ENCODE measurements at places on chromosomes 4 and X.

GRCh38 chrX:150364347-150365050, 1.4 kb downstream of the MAMLD1 start:
- no peak for DNase-seq

DNA sequence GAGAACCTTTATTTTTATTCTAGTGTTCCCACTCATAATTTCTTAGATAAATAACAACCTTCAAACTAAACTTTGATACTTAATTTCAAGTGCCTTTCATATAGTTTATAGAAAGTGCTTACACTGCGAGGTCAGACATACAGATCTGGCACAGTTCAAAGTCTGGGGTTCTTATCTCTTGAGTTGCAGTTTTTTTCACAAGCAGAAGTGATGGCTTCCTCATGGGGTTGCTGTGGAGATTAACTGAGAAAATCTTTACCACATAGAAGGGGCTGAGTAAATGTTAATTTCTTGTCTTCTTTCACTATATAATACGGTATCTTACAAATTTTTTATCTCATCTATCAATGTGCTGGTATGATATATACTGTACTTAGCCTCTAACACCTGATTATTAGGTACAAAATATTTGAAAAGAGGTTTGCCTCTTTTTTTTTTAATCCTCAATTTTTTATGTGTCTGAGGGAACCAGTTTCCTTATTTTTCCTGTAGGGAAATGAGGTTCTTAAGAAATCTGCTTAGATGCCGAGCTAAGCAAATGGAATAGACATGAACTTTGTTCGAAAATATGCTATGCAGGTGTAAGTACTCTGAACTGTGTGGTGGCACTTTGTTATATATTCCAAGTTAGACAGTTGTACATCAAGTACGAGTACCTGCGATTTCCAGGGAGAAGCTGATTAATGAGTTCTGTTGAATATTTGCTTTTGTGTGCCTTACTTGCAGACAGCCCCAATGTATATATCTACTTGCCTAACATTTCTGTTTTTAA, 3.3 kb downstream of the ING2 start:
- no peak for DNase-seq

DNA sequence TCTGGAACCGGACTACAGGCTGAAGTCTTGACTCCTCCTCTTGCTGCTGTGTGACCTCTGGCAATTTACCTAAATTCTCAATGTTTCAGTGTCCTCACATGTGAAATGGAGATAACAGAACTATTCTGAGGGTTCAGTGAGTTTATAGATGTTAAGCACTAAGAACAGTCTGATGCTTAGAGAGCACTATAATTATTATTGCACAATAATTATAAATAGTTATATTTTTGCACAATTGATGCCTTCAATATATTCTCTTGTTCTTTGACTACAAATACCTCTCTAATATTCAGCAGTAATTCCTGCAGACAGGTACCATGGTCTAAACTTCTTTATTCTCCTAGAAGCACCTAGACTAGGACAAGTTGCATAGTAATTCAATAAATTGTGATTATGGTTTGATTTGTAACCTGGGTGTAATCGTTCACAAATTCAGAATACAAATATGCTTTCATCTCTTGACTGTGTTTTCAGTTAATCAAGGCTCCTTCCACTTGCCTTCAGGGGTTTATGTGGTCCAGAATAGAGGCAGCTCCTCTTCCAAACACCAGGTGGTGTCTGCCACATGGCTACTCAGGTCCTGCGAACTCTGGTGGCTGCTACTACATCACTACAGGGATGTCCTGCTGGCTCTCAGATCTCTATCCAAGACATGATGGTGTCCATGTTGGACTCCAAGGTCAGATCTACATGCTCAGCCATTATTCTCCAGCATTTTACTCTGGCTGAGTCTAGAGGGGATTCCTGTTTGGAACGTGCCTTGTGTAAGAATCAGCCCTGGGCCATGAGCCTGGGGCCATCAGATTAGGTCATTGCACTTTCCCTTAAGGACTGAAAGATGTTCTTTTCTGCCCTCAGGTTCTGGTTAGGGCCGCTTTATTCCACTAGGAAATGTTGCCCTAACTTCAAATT, 103.4 kb downstream of the QRFPR start:
- no peak for DNase-seq

DNA sequence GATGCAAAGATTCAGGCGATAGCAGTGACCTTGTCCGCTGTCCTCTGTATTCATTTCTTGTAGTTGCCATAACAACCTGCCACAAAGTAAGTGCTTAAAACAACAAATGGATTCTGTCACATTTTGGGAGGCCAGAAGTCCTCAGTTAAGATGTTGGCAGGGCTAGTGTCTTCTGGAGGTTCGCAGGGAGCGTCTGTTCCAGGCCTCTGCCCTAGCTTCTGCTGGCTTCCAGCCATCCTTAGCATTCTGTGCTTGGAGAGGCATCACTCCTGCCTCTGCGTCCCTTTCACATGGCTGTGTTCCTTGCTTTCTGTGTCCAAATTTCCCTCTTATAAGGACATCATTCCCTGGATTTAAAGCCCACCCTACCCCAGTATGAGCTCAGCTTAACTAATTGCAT, 31.5 kb upstream of the ZNF185 start:
- no peak for DNase-seq

DNA sequence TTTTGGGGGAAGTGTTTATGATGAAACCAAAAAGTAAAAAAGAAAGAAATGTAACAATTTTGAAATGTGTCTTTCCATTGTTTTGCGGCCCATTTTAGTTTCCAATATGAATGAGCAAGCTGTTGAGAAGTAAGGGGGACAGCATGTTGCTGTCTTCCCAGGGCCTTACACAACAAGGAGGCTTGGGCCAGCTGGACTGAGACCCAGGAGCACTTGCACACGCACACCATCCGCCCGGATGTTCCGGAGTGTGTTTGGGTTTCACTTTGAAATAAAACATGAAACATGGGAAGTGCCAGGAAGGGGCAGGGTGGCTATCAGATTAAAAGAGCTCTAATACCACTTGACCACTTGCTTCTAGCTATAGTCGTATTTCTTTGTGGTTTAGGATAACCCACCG, 144.4 kb downstream of the NHS start:
- DNase-seq, result no peak

DNA sequence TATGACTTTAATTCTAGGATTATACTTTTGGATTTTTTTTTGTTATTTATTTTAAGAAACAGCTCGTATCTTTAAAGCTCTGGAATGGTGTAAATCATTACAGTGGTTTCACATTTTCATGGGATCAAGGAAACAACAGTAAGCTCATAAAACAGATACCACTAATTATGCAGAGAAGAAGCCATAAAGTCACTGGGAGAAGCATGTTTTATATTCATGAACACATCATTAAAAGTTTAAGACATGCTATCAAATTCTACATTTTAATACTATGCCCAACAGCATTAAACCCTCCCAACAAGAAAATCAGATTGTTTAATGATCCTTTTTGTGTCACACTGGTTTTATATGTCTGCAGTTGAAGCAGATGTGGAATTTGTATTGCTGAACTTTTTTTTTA, 149.9 kb downstream of the FBXO8 start:
- no peak for DNase-seq

GRCh38 chrX:12304261-12304660, 166.0 kb downstream of the FRMPD4 start:
- no peak for DNase-seq

DNA sequence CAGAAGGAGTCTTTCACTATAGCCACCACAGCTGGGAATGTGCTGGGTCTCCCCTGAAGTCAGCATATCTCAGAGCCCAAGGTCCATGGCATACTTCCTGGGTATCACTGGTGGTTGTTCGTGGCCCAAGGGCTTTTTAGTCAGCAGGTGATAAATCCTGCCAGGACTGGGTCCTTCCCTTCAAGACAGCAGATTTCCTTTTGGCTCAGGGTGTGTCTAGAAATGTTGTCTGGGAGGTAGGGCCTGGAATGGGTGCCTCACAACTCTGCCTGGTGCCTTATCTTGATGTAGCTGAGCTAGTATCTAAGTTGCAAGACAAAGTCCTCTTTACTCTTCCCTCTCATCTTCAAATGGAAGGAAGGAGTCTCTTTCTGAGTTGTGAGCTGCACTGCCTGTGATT, 102.4 kb upstream of the TMLHE start:
- DNase-seq, result no peak

GRCh38 chr4:182770996-182771514, 146.1 kb downstream of the DCTD start:
- DNase-seq, result no peak

DNA sequence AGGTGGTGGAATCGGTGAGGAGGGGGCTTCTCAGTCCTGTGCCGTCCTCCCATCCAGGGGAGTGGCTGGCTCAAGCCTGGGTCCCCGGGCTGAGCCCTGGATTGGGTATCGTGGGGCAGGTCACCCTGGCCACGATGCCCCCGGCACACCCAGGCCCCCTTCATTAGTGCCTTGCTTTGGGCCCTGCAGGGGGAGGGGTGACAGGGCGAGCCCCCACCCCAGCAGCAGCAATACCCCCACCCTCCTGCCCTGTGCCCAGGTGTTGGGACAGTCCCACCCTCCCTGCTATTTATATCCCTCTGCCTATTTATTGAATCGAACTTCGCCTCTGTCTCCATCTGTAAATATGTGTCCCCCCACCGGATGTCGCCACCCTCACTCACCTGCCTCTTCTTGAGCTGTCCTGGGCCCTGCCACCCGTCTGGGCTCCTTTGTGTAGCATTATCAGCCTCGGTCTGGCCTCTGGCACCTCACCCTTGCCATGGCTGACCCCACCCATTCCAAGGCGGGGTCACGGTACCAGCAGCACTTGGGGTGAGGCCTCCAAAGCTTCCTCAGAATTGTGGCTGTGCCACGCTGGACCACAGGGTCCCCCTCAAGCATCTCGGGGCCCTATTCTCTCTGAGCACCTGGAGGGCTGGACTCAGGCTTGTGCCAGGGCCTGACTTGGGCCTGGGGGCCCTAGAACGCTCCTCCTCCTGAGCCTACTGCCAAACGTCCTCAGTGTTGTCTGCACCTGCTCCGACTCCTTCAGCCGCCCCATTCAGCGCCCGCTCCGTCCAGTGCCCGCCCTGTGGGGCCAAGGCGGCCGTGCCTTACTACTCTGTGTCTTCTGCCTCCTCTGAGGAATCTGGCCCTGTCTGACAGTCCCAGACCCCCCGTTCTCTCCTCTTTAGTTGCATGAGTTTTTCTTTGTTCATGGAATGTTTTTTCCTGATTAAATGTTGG, 6.1 kb downstream of the LAGE3 start:
- no peak for DNase-seq

Data from stimulated activated CD8-positive, alpha-beta memory T cell treated with anti-CD3 and anti-CD28 coated beads, Interleukin-2, amount 100 ng/mL, for 48 hours (primary cell).